NCI-H748 treated with DMSO at 0.1 percent for 48 hours (cell line): ENCODE measurements at places on chromosomes 1 and 21.

DNA sequence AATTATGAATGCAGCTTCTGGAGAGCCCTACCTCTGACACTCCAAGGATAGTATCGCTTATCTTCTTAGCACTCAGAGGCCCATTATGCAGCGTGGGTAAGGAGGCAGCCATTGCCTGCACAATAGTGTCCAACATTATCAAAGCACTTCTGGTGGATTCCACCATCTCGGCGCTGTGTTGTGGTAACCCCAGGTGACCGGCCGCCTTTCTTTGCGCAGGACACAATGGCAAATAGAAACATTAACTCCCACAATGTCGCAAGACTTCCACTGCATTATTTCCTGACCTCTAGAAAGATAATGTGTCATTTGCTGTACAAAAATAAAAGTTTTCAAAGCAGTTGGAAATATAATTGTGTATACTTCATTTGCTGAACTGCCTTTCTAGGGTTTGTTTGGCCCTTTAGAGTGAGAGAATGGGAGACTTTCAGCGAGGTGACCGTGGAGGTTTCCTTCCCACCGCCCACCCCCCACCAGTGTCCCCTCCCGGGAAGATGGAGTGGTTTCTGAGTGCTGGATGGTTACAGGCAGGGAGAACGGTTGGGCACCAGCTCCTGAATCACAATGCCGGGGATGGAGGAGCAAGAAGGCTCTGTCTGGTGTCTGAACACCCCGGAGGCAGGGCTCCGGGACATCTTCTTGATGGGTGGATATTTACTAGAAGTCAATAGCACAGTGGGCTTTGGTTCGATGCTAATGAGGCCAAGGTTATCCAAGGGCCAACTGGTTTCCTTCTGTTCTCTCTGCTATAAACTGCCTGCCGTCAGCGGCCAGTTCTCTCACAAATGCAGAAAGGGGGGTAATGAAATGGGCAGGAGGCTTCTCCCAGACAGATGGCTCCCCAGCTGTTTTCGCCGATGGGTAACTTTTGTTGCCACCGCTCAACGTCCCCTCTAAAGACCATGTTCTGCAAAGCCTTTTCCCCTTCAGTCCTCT is 215.4 kb upstream of the PROX1 start:
- DNase-seq: no peak

- DNase-seq: no peak
Measured at GRCh38 chr1:68497358-68497698, 446 bp upstream of the DEPDC1 start.

DNA sequence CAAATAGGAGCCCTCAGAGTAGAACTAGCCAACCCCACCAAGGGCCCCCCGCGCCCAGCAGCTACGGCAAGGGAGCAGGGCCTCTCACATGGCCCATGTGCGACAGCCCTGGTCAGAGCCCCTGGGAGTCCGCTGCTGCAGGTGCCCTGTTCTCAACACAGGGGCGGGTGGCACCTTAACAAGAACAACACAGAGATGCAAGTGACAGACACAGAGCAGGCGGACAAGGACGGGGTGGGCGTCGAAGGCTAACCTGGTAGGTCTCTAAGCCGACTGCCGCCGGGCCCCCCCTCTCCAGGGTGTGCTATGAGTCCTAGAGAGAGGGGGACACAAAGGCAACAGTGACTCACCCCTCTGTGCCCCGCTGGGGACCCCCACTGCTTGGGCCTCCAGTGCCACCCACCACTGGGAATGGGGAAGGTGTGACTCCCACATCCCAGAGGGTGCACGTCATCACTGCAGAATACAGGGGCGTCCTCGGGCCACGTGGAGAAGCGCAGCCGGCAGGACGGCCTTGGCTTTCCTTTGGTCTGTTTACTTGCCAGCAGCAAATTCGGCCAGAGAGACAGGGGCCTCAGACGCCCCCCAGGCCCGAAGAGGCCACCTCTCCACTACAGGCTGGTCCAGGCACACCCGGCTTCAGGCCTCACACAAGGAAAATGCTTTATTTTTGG is 44.8 kb downstream of the PRDM15 start:
- DNase-seq: no peak

GRCh38 chr21:46091118-46091517 is 6.8 kb upstream of the COL6A2 start:
- DNase-seq: no peak

DNA sequence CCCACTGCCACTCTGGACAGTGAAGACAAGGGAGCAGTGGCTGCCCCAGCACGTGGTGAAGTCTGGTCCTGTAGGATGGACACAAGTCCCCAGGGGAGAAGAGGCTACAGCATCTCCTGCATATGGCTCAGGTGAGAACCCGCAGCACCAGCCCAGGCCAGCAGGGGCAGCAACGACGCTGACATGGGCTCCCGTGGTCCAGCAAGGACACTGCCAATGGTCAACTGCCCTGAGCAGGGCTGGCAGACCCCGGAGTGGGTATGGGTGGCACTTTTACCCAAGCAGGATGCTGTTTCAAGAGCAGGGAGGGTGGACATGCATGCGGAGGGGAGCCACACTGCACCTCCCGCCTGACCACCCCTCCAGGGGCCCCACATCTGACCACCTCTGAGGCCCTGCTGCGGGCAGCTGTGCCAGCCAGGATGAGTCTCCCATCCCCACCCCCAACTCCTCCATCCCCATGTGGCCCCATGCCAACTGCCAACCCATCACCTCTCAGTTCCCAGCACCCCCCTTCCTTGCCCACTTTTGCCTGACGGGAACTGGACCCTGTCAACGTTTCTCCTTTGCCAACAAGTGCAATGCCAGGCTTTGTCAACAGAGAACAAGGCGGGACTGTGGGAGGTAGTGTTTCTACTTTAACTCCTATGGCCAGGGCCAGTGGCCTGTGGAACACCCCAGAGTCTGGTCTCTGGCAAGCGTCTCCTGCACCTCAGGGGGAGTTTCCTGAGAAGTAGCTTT is 8.6 kb downstream of the MORN1 start:
- DNase-seq: no peak

- no peak for DNase-seq
Measured at GRCh38 chr1:203743091-203743571, 21.9 kb upstream of the LAX1 start.

DNA sequence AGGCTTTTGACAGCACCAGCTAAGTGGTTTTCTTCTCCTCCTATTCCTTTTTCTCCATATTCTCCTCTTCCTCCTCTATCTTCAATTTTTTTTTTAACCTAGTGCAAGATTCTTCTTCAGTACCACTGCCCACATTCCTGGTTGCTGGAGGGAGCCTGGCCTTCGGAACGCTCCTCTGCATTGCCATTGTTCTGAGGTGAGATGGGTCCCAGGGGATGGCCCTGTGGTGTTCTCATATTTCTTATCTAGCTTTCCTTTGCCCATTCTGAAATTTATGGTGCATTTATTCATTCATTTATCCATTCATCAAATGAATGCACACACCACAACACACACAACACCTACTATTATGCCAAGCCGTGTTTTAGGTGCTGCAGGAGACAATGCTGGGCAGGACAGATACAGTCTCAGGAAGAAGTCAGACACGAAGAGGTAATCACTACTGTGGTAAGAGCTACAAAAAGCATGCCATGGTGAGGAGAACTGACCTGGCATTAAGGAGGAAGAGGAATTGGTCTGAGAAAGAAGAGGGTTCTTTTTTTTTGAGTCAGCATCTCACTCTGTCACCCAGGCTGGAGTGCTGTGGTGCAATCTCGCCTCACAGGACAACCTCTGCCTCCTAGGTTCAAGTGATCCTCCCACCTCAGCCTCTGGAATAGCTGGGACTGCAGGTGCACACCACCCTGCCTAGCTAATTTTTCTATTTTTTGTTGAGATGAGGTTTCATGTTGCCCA is 47.5 kb upstream of the TDRD10 start:
- DNase-seq: no peak

DNA sequence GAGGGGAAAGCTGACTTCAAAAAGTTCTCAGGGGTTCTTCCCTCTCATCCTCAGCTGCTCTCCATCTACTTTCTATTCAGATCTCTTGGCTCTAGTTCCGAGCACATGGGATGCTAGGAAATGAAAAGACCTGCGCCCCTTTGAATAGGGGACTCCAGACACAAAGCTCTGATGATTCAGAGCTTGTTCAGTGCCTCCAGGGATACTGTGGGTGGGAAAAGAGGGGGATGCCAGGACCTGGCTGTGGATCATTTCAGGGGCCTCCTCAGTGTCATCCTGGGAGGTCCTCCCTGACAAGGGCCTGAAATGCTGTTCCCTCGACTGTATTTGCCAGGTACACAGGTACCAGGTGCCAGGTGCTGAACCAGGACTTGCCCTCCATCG is 943 bp upstream of the KIAA0040 start:
- no peak for DNase-seq

DNA sequence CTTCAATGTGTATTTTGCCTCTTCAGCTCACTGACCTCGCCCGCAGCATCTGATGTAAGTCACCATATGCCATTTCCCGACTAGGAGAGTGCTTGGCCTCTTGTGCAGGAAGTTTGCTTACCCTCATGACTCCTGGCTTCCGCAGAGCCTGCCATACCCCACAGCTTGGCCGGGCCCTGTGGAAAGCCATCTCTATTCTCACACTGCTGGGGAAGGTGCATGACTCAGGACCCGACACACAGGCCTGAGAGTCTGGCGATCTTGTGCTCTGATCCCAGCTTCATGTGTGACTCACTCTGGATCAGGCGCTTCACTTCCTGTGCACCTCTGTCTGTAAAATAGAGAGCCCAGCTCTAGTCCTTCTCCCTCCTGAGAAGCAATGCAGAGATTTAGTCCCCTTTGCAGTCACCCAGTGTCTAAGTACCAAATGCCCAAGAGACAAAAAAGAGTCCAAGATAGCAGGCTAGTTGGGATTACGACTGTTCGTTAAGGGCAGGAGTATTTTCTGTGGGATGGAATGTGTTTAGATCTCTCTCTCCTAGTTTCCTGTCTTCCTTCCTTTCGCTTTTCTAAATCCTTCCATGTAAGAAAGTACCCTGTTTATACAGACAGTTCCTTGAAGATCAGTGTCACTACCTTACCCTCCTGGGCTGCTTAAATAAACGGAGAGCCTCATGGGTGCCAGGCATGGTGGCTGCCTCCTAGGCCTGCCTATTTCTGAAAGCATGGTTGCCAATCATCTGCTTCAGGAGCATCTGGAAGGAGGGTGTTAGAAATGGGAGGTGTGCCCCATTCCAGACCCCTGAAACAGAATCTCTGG is 62.8 kb upstream of the KIF26B start:
- DNase-seq: no peak

- DNase-seq: no peak
Measured at GRCh38 chr1:73770109-73770905, 427.7 kb downstream of the LRRIQ3 start.

DNA sequence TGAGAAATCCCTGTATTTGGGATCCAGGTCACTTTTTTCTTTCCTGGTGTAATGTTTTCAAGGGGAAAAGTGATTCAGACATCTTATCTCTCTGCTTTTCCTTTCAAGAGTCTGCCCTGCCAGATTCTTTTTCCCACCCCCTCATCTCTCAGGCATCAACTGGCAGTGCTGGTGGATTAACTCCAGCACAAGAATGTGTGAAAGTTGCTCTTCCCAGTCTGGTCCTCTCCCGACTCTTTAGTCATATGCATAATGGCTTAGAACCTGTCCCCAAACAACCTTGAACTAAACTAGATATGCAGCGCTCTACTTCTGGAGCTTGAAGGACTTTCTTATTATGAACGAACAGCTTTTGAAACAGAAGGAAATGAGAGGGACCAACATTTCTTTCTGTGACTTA is 88.5 kb downstream of the SLC44A5 start:
- no peak for DNase-seq

GRCh38 chr1:20086800-20087199 is 16.8 kb downstream of the PLA2G5 start:
- DNase-seq: no peak

GRCh38 chr1:55213885-55214211 is 1.3 kb downstream of the USP24 start:
- DNase-seq: no peak

DNA sequence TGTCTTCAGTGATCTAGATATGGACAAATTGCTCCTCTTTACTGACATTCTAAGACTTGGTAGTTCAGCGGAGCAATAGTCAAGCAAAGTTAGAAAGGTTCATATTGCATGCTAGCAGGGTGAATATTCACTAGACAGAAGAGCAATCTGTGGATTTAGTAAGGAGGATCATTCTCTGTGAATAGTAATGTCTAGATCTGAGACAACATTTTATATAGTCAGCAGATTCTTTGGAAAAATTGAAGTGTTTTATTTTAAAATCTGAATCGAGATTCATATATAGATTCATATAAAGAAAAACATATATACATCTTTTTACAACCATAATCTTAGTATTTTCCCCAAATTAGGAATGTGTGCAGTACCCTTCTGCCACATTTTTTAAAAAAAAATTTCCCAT is 274.5 kb upstream of the BRINP3 start:
- DNase-seq: no peak

- no peak for DNase-seq
Measured at GRCh38 chr1:53658489-53659230, 80.3 kb downstream of the GLIS1 start.

- no peak for DNase-seq
Measured at GRCh38 chr1:201750934-201751333, 78.0 kb upstream of the IPO9 start.

DNA sequence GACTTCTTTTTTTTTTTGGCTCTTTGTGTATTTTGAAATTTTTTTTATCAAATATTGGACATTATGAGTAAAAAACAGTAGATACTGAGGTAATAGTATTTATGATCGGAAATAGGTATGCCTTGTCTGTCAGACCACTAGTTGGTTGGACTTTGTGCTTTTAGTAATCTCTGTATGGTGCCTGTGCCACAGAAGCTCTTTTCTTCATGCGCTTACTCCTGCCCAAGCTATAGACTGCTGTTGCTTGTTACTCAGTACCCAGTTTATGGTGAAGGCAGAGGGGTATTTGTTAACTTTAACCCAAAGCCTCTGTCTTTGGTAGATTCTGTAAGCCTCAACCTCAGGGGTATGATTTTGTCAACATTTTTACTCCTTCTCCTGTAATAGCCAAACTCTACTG is 8.6 kb downstream of the SLC30A7 start:
- no peak for DNase-seq
